Psoas muscle (tissue), 8 donors: ENCODE measurements at places on chromosomes 3 and 15. TPM values are rescaled to one million over a fixed set of nuclear protein-coding genes. Genes with fewer than 3 reads are reported as not detected.

GRCh38 chr15:63203451-63204090, 14.2 kb downstream of the RAB8B start:
- no peak for DNase-seq

Gene VGLL3
- total RNA-seq, result 11.2 TPM

- no peak for DNase-seq
Observed at GRCh38 chr3:13715167-13715954, 164.5 kb downstream of the WNT7A start.

- DNase-seq, result no peak
Observed at GRCh38 chr3:120763601-120764000, 21.1 kb downstream of the GTF2E1 start.

DNA sequence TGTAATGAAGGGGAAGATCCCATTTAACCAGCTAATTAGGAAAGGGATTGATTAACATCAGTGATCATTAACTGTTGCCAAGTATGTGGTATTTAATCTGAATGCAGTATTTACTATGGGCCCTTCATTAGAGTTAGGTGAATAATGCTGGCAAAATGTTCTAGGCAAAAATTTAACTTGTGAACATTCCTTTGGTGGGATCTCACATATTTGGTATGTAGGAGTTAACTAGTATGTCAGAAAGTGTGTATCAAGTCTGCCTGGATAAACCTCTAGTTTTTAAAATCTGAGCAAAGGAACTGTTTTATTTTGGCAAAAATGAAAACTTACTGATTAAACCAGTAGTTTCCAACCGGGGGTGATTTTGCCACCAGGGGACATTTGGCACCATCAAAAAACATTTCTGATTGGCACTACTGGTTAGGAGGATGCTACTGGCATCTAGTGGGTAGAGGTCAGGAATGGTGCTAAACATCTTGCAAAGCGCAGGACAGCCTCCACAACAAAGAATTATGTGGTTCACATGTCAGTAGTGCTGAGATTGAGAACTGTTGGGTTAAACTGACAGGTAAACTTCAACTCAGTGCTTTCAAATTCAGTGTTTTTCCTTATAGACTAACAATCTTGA, 22.5 kb downstream of the LRTM1 start:
- no peak for DNase-seq
